ENCODE measurements at places on chromosomes 6 and 20. TPM values are rescaled to one million over a fixed set of nuclear protein-coding genes. Genes with fewer than 3 reads are reported as not detected.

Gene COL21A1
- 95.0 TPM for total RNA-seq

- peak; percentile 43 for DNase-seq
Observed at GRCh38 chr6:145044641-145045246, 690.6 kb downstream of the EPM2A start.

GRCh38 chr20:45963059-45964005 is 8.7 kb downstream of the ZNF335 start:
- peak; percentile 55 for DNase-seq

DNA sequence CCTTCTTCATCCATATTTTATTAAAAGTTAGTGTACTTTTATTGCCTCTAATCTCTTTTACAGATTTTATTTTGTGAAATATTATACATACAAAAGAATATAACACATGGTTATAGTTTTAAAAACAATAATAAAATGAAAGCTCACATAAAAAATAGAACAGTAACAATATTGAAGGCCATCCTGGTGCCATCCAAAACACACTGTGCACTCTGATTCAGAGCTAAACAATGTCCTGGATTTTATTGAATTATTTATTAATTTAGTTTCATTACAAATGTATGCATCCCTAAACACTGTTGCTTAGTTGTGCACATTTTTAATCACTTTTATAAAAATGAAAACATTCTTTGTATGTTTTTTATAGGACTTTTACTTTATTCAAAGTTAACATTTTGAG is 32.9 kb downstream of the RNF217 start:
- DNase-seq: no peak

- DNase-seq: peak; percentile 45
Observed at GRCh38 chr6:46098678-46099077, 31.1 kb upstream of the ENPP4 start.

GRCh38 chr20:14033310-14033709 is 38.0 kb downstream of the MACROD2 start:
- no peak for DNase-seq

DNA sequence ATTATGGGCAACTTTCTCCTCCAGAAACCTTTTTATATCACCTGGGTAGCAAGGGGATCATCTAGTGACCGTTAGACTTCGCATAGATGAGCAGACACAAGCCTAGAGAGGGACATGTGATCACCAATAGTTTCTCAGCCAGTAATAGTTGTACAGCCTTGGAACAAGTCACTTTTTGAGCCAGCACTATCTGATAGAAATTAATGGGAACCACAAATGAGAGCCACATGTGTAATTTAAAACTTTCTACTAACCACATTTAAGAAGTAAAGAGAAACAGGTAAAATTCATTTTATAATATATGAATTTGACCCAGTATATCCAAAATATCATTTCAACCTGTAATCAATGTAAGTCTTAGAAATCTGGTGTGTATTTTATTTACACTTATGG is 592 bp upstream of the CTNNBL1 start:
- DNase-seq: no peak

Gene TRAPPC3L
- total RNA-seq: 0.31 TPM

GRCh38 chr6:106637717-106638341 is 8.5 kb downstream of the QRSL1 start:
- DNase-seq: no peak

GRCh38 chr6:88815491-88815890 is 147.9 kb downstream of the RNGTT start:
- no peak for DNase-seq

DNA sequence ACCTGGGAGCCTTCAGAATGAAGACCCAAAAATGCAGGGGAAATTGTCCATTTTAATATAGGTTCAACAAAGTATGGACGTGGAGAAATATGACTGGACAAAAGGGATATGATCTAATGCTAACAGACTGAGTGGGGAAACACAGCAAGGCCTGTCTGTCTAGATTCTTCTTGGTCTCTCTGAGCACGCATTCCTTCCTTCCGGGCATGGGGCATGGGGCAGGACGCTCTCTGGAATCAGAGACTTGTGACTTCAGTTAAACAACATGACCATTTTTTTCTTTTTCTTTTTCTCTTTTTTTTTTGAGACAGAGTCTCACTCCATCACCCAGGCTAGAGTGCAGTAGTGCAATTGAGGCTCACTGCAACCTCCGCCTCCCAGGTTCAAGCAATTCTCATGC is 31.9 kb downstream of the ZBTB2 start:
- DNase-seq: no peak
